ENCODE measurements at places on chromosomes 16 and 17. TPM values are rescaled to one million over a fixed set of nuclear protein-coding genes. Genes with fewer than 3 reads are reported as not detected.

FAM171A2 gene
- 81.3 TPM for total RNA-seq

- DNase-seq: no peak
These were observed 10.5 kb downstream of the PDILT start for GRCh38 chr16:20393801-20394577.

ASB16 gene
- not detected for total RNA-seq

AARS1 gene
- total RNA-seq: 179 TPM

DNA sequence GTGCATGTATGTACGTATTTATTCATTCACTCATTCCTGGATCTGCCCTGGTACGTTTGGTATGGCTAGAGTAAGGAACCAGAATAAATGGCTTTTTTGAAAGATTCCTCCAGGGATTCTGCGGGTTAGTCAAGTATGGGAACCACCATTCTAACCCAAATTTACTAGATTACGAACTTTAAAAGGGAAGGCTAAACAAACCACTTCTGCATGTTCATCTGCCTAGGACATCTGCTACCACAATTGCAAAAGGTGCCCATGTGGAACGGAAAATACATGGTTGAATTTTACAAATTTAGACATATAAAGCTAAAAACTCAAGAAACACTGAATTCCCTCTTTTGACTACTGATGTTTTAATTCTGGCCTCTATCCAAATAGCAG, 22.1 kb downstream of the CYTH1 start:
- no peak for DNase-seq

GRCh38 chr17:42759982-42760651, 910 bp upstream of the RAMP2 start:
- DNase-seq: no peak

- DNase-seq: no peak
These were observed 16.8 kb upstream of the COL1A1 start for GRCh38 chr17:50218071-50218759.

- no peak for DNase-seq
These were observed 115.1 kb downstream of the PRKCB start for GRCh38 chr16:23950898-23951297.

GRCh38 chr17:49344914-49345313, 17.1 kb downstream of the ZNF652 start:
- DNase-seq: no peak

DNA sequence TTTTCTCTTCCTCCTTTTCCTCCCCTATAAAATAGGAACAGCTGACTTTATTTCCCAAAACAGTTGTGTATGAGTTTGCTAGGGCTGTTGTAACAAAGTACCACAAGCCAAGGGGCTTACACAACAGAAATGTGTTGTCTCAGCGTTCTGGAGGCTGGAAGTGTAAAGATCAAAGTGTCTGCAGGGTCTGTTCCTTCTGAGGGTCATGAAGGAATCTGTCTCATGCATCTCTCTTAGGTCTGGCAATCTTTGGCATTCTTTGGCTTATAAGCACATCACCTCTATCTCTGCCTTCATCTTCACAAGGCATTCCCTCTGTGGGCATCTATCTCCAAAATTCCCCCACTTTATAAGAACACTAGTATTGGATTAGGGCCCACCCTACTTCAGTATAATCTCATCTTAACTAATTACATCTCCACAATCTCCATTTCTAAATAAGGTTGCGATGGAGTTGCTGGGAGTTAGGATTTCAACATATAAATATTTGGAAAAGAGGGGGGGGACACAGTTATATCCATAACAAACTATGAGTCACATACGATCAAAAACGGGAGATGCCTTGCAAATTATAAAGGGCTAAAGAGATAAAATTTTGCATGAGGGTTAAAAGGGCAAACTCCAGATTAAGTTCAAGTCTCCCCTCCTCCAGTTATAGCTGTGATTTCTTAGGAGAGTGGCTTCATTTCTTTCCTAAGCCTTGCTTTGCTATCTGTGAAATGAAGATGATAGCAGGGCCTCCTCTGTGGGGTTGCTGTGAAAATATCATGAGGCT, 109.7 kb downstream of the VAT1L start:
- DNase-seq: no peak
